ENCODE measurements at places on chromosomes 5 and 9.

DNA sequence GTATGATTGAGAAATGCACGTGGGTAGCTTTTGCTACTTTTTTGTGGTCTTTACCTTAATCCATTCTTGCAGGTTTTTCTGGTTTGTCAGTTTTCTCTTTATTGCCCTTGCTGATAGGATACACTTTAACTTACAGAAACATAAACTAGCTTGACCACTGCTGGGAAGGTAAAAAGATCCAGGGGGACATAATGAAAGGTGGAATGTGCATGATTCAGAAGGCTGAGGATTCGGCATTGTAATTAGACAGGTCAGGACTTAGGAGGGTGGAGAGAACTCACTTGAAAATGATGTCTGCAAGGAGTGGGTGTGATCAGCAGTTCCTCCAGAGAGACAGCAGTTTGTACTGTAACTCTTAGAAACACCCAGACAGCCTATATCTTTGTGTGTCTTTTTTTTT, 19.8 kb upstream of the TXNDC8 start:
- no peak for DNase-seq

DNA sequence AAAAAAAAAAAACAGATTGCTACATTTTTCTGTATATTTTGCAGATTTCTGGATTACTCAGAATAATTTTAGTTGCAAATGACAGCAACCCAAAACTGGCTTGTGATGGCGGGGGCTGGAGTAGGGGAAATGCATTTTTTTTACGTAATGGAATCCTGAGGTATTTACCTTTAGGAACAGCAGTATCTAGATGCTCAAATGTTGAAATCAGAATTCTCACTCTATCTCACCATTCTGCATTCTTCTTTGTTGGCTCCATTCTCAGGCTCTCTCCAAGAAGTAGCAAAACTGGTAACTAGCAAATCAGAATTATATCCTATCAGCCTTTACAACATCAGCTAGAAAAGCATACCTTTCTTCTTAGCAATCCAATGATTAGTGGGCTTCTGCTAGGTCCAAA, 554.3 kb downstream of the PRELID2 start:
- DNase-seq = no peak

GRCh38 chr5:103260951-103261350, 2.4 kb downstream of the MACIR start:
- no peak for DNase-seq

GRCh38 chr5:178766936-178767912, 36.8 kb upstream of the ZNF354A start:
- no peak for DNase-seq

- DNase-seq = no peak
Observed at GRCh38 chr9:4935001-4935672, 49.9 kb upstream of the JAK2 start.

GRCh38 chr9:127174386-127175318, 52.2 kb upstream of the ANGPTL2 start:
- no peak for DNase-seq

DNA sequence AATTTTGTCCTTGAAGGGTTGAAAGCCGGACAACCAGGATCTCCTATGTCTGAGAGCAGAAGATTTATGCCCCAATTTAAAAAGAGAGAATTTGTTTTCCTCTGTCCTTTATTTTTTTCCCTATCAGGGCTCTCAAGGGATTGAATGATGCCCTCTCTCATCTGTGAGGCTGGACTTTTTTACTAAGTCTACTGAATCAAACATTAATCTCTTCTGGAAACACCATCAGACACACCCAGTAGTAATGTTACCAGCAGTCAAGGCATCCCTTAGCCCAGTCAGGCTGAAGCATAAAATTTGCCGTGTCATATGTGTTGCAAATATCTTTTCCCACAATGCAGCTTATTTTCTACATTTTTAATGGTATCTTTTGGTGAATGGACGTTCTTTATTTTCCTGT, 1497.9 kb downstream of the MAT2B start:
- no peak for DNase-seq

- DNase-seq = no peak
Observed at GRCh38 chr9:14985419-14985818, 75.2 kb upstream of the FREM1 start.

- DNase-seq = no peak
Observed at GRCh38 chr5:79436821-79437220, 77.1 kb downstream of the HOMER1 start.

DNA sequence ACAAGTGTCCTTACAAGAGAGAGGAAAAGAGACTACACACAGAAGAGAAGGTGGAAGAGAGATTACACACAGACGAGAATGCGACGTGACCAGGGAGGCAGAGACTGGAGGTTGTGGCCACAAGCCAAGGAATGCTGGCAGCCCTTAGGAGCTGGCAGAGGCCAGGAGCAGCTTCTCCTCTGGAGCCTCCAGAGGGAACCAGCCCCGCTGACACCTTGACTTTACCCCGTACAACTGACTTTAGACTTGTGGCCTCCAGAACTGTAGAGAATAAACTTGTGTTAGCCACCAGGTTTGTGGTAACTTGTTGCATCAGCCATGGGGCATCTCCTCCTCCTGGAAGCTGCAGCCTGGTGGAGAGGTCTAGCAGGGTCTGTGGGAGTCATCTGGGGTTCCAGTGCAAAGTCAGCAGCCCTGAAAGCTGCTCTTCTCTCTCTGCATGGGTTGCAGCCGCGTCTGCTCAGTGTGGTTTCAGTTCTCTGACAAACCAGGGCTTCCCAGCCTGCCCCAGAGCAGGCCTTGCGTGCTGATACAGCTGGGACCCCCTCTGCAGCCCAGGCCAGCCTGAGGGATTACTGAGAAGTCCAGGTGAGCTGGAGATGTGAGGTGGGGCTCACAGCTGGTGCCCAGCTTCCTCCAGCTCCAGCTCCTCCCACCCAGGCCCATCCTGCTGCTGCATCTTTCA, 30.8 kb upstream of the CNOT6 start:
- DNase-seq = no peak

GRCh38 chr9:5265939-5266338, 34.7 kb downstream of the INSL4 start:
- no peak for DNase-seq

DNA sequence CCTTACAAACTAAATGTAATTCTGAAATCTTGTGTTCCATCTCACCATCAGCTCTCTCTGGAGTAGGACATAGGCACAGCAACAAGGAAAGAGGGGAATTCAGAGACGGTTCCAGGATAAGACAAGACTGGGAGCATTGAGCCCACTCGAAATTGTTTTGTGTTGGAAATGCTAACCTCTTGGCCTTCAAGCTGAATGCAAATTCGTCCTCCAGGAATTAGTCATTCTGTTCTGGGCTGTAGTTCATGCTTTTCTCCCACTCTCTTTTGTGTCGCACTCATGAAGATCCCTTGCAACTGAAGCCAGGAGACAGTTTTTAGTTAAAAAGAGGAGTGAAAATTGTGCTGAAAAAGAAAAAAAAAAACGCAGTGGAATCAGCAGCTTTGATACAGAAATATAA, 121.7 kb upstream of the SEMA6A start:
- DNase-seq = no peak

DNA sequence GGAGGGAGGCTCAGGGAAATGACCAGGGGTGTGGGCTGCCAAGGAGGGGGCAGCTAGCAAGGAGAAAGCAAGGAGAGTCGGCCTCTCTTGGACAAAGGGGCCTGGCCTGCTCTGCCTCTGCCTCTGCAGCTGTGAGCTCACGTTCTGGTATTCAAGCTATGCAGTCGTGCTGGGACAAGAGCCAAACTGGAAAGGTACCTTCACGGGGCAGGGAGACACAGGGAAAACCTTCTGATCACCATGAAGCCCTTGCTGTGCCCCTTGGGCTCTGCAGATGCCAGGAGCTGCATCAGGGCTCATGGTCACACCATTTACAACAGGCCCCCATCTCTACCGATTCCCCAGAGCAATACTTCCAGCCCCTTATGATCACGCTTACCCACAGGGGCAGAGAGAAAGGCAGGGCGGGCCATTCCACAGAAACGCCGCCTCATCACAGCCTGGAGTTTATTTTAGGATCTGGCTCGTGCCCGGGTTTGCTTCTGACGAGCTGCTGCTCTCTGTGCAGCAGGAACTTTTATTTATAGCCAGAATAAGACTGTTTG, 63.2 kb downstream of the PRRT1B start:
- no peak for DNase-seq

DNA sequence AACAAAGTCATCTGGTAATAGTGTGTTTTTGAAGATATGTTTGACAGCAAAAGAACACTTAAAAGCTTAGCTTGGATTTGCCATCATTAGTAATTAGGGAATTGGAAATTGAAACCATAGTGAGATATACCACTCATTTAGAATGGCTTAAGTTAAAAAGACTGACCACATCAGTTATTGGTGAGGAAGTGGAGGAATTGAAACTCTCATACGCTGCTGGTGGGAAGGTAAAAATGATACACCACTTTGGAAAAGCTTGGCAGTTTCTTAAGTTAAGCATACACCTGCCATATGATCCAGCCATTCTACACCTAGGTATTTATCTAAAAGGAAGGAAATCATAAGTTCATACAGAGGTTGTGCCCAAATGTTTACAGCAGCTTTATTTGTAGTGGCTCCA, 213.2 kb downstream of the TRIO start:
- no peak for DNase-seq

GRCh38 chr9:114269023-114269422, 53.9 kb upstream of the ORM1 start:
- no peak for DNase-seq

GRCh38 chr9:108224716-108225115, 631.1 kb downstream of the ACTL7B start:
- no peak for DNase-seq

GRCh38 chr5:11378461-11378860, 525.8 kb downstream of the CTNND2 start:
- DNase-seq = no peak

- no peak for DNase-seq
Observed at GRCh38 chr9:479971-480350, 265.3 kb downstream of the DOCK8 start.

- no peak for DNase-seq
Observed at GRCh38 chr5:40547557-40547956, 132.2 kb upstream of the PTGER4 start.

DNA sequence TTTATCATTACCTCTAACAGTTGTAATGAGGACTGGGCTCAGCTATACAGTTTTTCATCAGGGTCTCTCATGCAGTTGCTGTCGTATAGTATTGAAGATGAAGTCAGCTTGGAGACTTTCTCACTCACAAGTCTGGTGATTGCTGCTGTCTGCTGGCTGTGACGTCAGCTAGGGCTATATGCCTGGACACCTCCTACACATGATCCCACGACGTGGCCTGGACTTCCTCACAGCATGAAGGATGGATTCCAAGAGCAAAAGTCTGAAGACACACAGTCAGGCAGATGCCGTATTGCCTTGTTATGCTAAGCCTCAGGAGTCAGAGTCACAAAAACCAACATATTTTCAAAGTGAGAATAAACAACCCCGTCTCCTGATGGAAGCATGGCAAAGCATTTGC, 193.3 kb downstream of the LURAP1L start:
- no peak for DNase-seq

- DNase-seq = no peak
Observed at GRCh38 chr9:109912726-109913460, 132.9 kb downstream of the PALM2AKAP2 start.

GRCh38 chr5:132506094-132506692, 15.6 kb upstream of the IRF1 start:
- no peak for DNase-seq

GRCh38 chr9:133858771-133859170, 120.6 kb upstream of the SARDH start:
- no peak for DNase-seq

Measured in T-helper 1 cell (primary cell).